ENCODE measurements at places on chromosomes 5 and 9.

- no peak overlapping the region for H3K4me3 ChIP-seq
- no peaks in the 10 kb centered on the region for H3K4me1 ChIP-seq
- H3K36me3 ChIP-seq, result no peaks in the 10 kb centered on the region
- peak; percentile 4 for DNase-seq
- H3K27me3 ChIP-seq, result no peaks in the 10 kb centered on the region
These were observed 320.3 kb downstream of the ACTL7B start for GRCh38 chr9:108535526-108535925.

DNA sequence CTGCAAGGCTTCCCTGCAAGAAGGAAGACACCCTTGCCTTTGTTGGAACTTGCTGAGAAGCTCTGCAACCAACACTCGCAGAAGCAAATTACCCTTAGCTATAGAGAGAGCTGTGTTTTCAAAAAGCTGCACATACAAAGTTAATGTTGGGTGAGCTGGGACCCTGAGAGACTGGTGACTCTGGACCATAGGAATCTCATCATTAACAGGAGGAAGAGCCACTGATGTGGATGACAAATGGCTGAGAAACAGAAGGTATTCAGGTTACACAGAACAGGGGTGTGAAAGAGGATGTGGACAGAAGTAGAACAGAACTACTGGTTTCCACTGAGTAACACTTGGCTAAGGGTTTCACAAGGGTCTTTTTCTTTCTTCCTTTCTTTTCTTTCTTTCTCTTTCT, 493.5 kb downstream of the IRX1 start:
- DNase-seq, result no peak
- no peaks in the 10 kb centered on the region for H3K27me3 ChIP-seq
- H3K4me1 ChIP-seq, result peaks cover 41% of the 10 kb centered on the region
- H3K36me3 ChIP-seq, result no peaks in the 10 kb centered on the region

DNA sequence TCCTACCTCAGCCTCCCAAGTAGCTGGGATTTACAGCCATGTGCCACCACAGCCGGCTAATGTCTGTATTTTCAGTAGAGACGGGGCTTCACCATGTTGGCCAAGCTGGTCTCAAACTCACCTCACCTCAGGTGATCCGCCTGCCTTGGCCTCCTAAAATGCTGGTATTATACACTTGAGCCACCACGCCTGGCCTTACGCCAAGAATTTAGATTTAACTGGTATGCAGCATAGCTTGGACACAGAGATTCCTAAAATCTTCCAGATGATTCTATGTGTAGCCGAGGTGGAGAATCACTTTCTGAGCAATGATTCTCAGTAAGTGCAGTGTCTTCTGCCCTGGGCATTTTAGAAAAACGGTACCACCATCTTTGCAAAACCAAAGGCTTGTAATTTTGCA, 74.1 kb downstream of the HABP4 start:
- DNase-seq, result no peak
- no peak overlapping the region for H3K27ac ChIP-seq
- no peaks in the 10 kb centered on the region for H3K27me3 ChIP-seq
- peaks cover 8% of the 10 kb centered on the region for H3K4me1 ChIP-seq
- no peak overlapping the region for H3K4me3 ChIP-seq
- H3K36me3 ChIP-seq, result no peaks in the 10 kb centered on the region

DNA sequence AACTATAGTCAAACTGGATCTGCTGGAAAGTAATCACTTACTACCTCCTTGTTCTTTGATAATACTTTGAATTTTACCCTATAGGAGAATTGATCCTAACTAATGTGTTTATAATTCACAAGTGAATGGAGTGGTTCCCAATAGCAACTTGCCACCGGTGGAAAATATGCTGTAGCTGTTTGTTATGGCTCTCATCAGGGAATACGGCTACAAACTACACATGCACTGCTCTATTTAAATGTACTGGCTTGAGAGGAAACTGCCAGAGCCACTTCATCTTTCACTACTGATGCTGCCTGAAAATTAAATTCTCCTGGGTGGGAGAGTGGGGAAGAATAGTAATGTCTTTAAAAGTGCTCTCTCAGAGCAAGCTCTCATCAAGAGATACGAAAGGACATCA, 448.5 kb upstream of the GRAMD2B start:
- no peaks in the 10 kb centered on the region for H3K4me1 ChIP-seq
- H3K27me3 ChIP-seq, result no peaks in the 10 kb centered on the region
- no peaks in the 10 kb centered on the region for H3K36me3 ChIP-seq

DNA sequence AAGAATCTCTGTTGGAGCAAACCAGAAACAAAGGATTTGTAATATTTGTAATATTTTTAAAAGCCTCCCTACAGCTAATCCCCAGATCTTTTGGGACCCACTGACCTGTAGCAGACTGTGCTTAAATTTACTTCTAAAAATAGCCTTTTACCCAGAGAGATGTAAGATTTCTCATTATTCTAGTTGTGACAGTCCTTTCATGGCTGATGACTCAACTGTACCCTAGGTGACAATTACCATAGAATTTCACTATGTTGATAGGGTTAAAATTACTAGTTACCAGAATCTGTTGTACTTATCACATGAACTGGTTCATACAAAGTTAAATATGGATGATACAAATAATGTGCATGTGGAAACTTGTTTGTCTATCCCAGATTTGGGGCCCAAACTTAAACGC, 543.9 kb upstream of the SEMA6A start:
- DNase-seq, result no peak
- H3K4me1 ChIP-seq, result no peaks in the 10 kb centered on the region
- no peak overlapping the region for H3K27ac ChIP-seq
- no peak overlapping the region for H3K4me3 ChIP-seq
- H3K36me3 ChIP-seq, result no peaks in the 10 kb centered on the region
- H3K27me3 ChIP-seq, result no peaks in the 10 kb centered on the region

GRCh38 chr5:15452781-15453180, 47.2 kb upstream of the FBXL7 start:
- no peak overlapping the region for H3K27ac ChIP-seq
- no peak for DNase-seq
- H3K27me3 ChIP-seq, result peaks cover 4% of the 10 kb centered on the region
- no peaks in the 10 kb centered on the region for H3K4me1 ChIP-seq

DNA sequence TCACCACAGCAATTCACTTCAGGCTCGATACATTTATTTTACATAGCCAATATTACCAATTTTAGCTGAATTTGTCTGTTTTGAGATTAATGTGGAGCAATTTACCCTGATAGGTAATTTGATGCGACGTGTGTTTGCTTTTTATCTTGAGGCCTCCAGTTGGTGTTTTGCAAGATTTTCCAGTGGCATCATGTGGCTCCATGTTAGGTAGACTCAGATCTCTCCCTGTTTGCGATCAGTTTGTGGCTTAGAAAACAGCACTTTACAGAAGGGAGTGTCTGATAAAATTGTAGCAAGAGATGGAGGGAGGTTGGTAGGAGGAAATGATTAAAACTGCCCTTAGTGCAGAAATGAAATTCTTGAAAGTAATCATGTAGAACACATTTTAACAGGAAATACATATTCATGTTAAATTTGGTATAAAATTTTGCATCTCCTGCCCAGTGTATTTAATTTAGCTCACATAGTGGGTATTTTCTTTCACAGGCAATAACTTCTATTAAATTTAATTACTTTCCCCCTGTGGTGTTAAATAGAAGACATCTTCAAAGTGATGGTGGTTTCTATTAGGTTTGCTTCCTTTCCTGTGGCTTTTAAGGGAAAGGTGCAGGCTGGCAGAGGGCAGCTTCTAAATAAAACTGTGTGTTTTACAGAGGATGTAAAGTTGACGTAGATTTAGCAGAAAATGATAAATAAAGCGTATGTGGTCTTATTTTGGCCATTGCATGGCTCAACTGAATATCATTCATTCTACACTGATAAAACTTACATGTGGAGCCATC, 135.8 kb downstream of the KDM4C start:
- peak; percentile 10 for DNase-seq
- no peaks in the 10 kb centered on the region for H3K27me3 ChIP-seq
- H3K4me3 ChIP-seq, result no peak overlapping the region
- no peak overlapping the region for H3K27ac ChIP-seq
- H3K4me1 ChIP-seq, result peaks cover 16% of the 10 kb centered on the region

Data from DND-41 (cell line).